NCI-H69 (cell line): ENCODE measurements at places on chromosomes 3 and 15.
A peak's percentile ranks its signal among the peaks of the same experiment; 100 is the strongest.

DNA sequence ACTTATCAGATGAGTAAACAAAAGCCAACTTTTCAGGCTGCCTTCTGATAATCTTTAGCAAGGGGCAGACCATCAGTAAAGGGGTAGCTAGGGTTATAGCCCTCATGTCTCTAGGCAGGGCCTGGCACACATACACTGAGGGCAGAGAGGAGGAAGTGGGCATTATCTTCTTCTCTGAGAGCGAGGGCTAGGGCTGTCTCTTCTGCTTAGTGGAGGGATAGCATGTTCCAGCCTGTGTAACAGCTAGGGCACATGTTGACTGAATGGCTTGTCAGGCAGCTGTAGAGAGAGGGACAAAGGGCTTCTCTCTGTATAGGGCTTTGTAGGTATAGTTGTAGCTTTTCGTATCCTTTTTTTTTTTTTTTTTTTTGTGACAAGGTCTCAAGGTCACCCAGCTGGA, 17.8 kb downstream of the CRTC3 start:
- no peak for DNase-seq

DNA sequence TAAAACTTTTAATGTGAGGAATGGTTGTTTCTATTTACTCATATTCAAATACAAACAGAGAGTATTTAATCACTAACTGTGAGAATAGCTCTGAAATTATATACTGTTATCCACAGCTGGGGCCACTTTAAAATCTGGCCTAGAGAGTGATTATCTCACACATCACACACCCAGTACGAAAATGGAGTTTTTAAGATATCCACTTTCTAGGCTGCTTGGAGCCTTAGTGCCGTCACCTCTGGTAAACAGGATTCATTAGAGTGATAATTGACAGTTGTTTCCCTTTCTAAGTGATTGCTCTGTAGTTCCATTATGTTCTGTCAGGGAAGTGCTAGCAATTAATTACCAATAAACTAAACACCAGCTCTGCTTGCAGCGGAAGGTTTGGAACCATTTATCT, 942.4 kb downstream of the FHIT start:
- peak; percentile 83 for DNase-seq

- DNase-seq = peak; percentile 53
Observed at GRCh38 chr15:66071160-66071920, 182.2 kb downstream of the MEGF11 start.

GRCh38 chr15:95051861-95052260, 820.5 kb downstream of the MCTP2 start:
- DNase-seq = no peak

DNA sequence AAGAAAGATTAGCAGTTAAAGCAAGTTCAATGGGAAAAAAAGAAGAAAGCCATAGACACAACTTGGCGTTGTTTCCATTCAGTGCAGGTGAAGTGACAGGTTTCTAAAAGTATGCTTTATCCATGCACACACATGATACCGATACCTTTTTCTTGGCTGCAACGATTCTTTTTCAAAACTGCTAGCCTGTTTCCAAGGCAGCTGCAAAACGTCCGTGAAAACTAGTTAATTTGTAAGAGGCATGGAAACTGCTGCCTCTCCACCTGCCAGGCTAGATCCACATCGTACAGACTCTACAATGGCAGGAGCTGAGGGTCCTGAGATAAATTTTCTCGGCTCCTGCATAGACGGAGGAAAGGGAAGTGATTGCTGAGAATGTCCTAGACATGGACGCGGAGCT, 128.9 kb upstream of the ICE2 start:
- DNase-seq = no peak

GRCh38 chr3:153980252-153980590, 141.0 kb upstream of the ARHGEF26 start:
- DNase-seq = peak; percentile 89

- no peak for DNase-seq
Observed at GRCh38 chr3:58597770-58598310, 20.6 kb upstream of the FAM107A start.

DNA sequence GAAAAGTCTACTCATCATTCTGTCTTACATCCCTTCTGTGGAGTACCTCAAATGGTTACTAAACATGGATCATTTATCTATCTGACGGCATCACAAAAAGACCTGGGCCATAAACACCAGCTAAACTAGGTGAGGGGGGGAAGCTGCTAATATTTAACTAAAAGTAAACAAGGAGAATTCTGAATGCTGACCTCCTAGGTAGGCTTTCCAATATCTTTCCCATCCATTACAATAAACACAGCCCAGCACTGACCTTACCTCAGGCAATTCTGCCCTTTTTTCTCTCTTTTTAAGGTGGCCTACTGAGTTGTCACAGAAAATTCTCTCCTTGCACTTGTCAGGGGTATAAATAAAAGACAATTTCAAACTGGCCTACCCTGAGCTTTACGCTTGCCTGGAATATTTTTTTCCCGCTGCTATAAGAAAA, 33.1 kb downstream of the USF3 start:
- DNase-seq = peak; percentile 2

- DNase-seq = no peak
Observed at GRCh38 chr3:10925436-10926255, 66.9 kb upstream of the SLC6A1 start.

DNA sequence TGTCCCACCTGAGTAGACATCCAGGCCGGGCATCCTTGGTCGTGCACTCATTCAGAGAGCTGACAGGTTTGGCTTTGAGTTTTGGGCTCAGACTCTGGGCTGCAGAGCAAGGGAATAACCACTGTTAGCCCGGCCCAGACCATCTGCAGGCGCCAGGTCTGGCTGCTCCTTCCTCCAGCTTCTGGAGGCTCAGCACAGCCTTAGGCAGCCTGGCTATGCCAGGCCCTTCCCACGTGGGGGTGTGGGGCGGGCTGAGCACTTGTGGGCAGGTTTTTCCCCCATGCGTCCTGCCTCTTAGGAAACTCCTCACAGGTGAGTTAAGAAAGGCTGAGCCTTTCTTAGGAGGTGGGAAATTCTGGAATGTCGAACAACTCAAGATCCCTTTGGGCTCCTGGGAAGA, 11.2 kb downstream of the PLA2G4B start:
- no peak for DNase-seq

DNA sequence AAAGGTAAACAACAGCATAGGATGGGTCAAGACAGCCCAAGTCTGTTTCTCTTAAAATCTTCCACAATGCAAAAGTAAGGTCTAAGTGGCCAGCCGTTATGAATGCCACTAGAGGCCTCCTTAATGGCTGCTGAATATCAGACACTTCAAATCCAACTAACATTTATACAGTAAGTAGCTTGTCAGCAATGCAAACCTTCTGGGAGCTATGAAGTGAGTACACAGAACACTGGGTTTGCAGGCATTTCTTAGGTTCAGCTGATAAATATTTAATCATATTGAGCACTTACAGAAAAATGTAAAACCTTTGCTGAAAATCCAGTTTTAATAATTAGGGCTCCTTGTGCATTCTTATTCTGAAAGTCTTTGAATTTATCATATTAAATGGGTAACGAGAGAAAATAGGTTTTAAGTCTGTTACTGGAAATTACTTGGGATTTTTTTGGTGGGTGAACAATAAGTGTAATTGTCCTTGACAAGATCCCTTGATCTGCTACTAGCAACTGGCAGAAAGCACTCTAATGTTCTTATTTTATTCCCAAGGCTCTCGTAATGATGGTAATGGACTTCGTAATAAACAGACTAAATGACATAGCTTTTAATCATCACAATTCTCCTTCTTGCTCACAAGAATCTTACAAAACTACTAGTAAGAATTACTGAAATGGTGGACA, 141.7 kb upstream of the GPR149 start:
- no peak for DNase-seq

GRCh38 chr15:54150255-54150654, 172.0 kb downstream of the UNC13C start:
- no peak for DNase-seq

- DNase-seq = no peak
Observed at GRCh38 chr15:98131924-98132323, 171.4 kb downstream of the ARRDC4 start.

DNA sequence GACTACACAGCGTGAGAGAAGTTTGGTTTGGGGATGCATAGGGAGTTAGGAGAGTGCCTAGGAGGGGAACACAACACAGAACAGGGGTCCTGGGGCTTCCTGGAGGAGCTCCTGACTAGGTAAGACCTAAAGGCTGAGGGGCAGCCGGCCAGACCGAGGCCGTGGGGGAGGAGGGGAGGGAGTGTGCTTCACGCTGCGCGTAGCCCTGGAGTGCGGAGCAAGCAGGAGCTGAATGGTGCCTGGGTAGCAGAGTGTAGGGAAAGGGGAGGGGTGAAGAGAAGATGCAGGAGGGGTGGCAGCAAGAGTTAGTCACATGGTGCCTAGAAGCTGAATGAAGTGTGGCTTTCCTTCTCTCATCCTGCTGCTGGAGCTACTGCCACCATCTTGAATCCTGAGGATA, 32.4 kb upstream of the HHATL start:
- DNase-seq = no peak

- DNase-seq = peak; percentile 14
Observed at GRCh38 chr3:151400341-151400740, 15.8 kb upstream of the P2RY12 start.

GRCh38 chr15:87348746-87349145, 907.8 kb downstream of the NTRK3 start:
- DNase-seq = no peak

- peak; percentile 13 for DNase-seq
Observed at GRCh38 chr15:89998923-89999675, 2.0 kb upstream of the ZNF710 start.

GRCh38 chr3:48501196-48501595, 2.8 kb downstream of the SHISA5 start:
- no peak for DNase-seq

DNA sequence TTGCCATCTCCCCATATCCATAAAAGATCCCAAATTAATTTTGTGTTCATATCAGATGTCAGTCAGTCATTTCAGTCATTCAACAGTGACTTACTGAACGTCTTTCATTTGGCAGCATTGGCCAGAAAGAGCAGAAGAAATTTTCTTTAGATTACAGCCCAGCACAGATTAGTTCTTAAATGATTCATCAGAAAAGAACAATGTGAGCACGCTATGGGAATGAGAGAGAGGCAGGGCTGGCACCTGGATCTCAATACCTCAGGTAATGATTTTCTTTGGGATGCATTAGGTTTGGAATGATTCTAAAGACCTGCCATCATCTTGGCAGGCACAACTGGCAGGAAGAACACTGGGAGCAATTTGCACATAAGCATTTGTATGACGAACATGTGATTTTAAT, 41.6 kb downstream of the FBN1 start:
- no peak for DNase-seq

DNA sequence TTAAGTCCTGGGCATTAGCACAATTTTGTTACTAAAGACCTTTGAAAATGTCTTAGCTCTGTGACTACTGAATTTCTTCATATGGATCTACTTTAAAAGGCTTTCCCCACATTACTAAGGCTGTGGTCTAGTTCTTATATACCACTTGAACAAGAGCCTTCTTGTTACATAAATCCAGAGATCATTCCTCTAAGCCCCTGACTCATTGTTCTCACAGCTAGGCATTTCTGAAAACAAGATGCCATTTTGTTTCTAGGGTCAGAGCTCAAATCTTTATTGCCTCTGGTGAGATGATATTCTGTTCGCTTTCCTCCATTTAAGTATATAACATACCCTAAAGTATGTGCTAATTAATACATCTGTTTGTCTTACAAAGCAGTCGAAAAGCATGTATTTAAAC, 29.8 kb upstream of the LPP start:
- no peak for DNase-seq

DNA sequence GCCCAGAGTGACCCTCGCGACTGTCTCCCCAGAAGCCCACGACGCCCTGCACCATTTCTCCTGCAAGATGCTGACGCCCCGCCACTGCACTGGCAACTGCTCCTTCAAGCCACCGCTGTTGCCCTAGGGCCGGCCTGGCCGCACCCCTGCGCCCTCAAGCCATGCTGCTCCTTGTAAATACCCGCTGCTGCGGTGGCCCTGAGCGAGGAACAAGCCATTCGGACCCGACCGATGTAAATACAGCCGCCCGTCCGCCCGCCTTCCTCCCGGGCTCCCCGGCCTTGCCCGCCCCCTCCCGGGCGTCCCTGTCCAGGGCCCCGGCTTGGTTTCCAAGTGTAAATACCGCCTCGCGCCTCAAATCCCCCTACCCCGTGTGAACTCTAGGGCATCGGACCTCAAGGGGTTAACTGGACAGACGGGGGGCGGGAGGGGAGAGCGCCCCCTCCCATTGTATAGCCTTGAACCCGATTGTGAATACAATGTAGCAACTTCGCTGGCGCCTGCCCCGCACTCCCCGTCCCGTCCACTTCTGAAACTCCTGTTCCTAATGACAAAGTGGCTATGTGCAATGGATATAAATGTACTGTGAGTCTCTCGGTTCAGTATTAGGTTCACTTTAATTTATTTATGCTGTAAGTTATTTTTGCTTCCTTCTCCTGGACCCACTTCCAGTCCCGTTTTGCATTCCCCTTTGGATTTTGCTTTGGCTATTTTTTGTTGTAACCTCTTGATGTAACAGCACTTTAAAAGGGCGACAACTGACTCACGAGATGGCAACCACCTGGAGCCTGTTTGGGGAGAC, 5.9 kb downstream of the RNU6-1 start:
- peak; percentile 68 for DNase-seq

- peak; percentile 79 for DNase-seq
Observed at GRCh38 chr15:77627067-77627466, 5.6 kb downstream of the LINGO1 start.

DNA sequence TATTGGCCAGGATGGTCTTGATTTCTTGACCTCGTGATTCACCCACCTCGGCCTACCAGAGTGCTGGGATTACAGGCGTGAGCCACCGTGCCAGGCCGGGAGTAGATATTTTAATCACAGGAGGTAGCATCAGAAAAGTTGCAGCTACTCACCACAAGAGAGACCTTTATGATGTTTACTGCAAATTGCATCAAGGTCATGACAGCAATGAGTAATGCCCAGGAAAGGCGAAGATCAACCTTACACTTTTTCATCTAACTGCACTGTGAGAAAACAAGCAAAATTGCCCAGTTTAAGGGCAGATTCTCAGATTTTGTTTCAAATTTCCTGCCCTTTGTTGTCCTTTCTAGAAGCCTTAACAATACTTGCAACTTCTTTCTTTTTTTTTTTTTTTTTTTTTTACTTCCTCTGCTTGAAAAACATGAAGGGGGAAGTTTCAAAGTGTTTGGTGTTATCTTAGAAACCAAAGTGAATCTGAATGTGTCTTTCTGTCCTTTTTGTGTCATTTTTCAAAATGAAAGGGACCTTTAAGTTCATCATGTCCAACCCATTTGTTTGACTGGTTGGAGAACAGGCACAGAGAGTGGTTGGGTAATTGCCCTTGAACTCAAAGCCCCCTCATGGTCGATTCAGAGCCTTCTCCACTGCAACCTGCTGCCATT, 25.0 kb downstream of the TGFBR2 start:
- no peak for DNase-seq

DNA sequence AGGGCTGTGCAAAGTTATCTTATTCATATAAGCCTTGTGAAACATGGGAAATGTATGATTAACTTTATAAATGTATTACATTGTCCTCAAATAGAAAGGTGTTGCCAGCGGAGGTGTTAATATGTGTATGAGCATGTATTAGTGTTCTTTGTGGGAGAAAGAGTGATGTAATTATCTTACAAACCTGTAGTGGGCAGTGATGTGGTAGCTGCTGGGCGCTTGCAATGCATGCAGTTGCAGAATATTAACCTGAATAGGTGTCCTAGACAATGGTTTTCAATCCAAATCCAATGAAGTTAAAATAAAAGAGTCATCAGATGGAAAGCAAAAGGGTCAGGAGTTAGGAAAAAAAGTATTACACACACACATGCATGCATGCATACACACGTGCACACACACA, 881.3 kb upstream of the CADM2 start:
- DNase-seq = peak; percentile 31
